Hematopoietic multipotent progenitor cell treated with erythropoietin and hydrocortisone succinate and interleukin-3 and kit ligand, for 8 days (in vitro differentiated cells): ENCODE measurements at places on chromosomes 12 and 14.

GRCh38 chr12:102481705-102482425 lies 1.5 kb upstream of the IGF1 start:
- DNase-seq: no peak

DNA sequence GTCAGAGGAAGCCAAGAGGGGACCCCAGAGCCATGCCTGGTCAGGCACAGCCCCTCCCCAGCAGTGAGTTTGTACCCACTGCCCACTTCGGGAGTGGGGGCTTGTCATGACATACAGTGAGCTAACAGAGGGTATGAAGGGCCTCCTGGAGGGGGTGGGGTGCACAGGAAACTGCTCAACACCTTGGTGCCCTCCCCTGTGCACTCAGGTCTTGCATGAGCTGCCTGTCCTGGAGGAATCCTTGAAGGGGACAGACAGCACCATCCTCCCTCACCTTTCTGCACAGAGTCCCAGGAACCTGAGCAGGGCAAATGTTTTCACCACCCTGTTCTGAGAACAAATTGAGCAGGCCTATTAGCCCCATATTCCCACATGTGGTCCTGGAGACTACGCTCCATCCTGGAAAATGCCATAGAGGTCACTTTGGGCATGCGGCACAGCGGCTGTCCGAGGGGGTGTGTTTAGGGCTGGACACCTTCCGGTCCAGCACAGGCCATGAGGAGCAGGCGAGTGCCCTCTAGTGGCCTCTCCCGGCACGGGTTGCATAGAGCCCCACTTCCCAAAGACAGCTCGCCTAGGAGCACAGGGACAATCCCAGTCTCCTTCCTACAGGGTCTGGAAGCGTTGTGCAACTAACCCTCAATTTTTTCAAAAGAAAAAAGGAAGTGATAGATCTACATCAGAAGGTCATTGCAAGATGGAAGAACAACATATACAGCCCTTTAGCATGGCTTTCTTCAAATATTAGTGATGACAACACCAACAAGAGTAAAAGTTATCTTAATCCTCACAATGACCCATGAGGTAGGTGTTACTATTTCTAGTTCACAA lies 31.9 kb upstream of the ZFP36L1 start:
- DNase-seq: peak; percentile 68

- no peak for DNase-seq
Measured at GRCh38 chr14:61493239-61493638, 171.9 kb downstream of the PRKCH start.

DNA sequence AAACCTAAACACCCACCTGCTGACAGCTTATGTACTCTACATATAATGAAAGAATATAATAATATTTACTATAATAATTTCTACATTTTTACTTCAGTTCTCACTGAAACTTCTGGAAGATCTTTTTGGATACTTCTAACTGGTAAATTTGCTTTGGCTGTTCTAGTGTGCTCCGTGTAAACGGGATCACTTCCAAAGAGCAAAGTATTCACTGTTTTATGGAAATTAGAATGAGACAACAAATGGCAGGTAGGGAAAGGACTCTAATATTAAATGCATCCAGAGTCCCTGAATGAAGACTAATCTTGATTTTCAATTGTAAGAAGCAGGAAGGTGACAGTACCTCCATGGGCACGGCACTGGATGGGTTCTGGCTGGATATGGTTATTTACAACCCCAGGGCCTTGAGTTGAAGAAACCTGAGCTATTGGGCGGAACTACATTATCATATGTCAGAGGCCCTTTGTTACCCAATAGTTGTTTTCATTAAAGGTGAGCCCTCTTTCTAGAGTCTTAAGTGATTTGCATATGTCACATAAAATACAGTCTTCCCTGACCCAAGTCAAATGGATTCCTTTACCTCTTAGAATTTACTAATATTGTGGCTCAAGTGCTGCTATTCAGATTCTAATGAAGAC lies 10.7 kb downstream of the ERP29 start:
- no peak for DNase-seq

DNA sequence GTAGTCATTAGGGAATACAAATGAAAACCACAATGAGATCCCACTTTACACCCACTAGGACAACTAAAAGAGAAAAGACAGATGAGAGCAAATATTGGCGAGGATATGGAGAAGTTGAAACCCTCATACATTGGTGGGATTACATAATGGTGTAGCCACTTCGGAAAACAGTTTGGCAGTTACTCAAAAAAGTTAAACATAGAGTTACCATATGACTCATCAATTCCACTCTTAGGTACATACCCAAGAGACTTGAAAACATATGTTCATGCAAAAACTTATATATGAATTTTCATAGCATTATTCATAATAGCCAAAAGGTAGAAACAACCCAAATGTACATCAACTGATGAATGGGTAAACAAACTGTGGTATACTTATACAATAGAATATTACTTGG lies 27.1 kb downstream of the ALDH1L2 start:
- no peak for DNase-seq

- DNase-seq: peak; percentile 28
Measured at GRCh38 chr12:104567832-104568486, 111.2 kb downstream of the CHST11 start.

DNA sequence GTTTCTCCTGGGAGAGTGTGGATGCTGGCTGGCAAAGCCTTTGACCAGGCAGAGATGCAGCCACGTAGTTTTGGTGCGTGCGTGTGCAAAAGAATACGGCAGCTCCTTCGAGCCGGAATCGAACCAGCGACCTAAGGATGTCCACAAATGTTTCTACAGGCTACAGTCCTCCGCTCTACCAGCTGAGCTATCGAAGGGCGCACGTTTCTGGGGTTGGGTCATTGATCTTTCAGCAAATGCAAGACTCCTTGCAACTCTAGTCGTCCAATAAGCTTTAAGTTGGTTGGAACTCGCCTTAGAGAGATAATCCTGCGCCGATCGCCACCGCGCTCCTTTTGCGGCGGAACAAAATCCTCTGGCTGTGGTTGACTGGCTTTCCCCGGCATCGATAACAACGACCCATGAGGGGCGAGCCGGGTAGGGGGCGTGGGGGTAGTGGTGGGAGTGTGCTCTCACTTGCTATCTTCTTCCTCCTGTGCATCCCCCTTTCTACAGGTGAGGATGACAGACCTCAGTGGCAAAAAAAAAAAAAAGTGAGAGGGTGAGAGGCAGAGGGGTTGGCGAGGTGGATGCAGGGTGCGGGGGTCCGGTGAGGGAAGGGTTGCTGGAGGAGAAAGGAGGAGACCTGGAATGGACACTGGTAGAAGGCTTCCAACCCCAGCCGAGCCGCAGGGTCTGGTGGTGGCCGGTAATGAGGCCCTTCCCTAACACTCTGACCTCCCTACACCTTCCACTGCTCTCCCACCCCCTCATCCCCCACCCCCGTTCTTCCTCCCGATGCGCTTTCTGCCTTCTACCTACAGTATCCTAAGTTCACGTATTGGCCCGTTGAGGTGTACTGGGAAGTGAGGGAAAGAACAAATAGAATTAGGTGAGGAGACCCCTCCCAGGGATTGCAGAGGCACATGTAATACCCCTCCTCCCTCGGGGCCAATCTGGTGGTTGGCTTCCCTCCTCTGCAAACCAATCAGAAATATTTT lies 11.8 kb upstream of the OR6S1 start:
- DNase-seq: peak; percentile 86

DNA sequence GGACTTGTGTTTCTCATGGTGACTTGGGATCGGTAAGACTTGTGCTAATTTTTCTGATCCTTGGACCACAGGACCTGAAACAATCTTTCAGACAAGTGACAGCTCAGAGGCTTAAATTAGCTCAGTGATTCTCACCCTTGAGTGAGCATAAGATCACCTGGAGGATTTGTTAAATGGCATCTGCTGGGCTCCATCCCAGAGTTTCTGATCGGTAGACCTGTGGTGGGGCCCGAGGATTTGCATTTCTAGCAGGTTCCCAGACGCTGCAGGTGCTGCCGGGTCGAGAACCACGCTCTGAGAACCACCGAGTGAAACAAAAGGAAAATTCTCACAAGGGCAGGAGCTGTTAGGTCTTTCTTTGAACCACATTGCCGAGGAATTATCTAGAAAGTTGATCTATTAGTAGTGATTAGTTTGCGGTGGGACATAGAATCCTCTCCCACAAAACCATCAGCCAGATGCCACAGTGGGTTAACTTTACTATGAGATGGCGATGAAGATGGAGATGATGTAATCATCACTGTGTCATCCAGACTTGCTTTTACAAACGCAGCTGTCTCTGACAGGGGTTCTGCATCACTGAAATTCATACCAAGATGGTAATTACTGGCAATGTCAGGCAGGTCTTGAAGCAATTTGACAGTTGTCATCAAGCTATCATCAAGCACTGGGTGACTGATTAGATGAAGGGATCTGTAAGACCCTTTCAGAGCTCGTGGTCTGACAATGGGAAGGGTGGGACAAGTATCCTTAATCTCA lies 184.0 kb downstream of the AACS start:
- DNase-seq: no peak

- no peak for DNase-seq
Measured at GRCh38 chr12:57883057-57883456, 36.5 kb upstream of the CTDSP2 start.

- DNase-seq: peak; percentile 12
Measured at GRCh38 chr12:49524660-49525324, 14.0 kb upstream of the KCNH3 start.

- no peak for DNase-seq
Measured at GRCh38 chr14:51039252-51039651, 55.7 kb downstream of the TRIM9 start.

DNA sequence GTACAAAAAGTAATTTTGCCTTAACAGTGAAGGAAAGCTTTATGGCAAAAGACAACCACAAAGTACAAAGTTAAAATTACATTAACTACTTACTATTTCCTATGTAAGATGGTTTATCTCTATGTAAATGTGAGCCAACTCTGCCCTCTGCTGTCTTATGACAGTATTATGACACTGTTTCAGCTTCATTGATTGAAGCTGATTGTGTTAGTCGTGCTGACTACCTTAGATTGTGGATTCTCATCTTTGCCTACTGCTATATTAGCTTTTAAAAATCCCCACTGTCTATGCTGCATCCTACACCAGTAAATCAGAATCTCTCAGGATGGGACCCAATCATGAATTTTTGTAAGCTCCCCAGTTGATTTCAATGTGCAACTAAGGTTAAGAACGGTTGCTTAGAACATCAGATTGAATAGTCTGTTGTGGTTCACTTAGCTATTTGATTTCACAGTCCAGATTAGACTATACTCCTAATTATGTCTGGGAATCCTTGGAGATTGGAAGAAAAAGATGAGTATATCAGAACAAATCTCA lies 12.2 kb upstream of the SPTB start:
- peak; percentile 91 for DNase-seq

GRCh38 chr12:7933255-7933726 lies 2.7 kb downstream of the SLC2A3 start:
- peak; percentile 97 for DNase-seq

- no peak for DNase-seq
Measured at GRCh38 chr12:115421796-115422709, 738.1 kb upstream of the TBX3 start.

GRCh38 chr14:57413849-57414248 lies 23.5 kb downstream of the NAA30 start:
- peak; percentile 70 for DNase-seq

DNA sequence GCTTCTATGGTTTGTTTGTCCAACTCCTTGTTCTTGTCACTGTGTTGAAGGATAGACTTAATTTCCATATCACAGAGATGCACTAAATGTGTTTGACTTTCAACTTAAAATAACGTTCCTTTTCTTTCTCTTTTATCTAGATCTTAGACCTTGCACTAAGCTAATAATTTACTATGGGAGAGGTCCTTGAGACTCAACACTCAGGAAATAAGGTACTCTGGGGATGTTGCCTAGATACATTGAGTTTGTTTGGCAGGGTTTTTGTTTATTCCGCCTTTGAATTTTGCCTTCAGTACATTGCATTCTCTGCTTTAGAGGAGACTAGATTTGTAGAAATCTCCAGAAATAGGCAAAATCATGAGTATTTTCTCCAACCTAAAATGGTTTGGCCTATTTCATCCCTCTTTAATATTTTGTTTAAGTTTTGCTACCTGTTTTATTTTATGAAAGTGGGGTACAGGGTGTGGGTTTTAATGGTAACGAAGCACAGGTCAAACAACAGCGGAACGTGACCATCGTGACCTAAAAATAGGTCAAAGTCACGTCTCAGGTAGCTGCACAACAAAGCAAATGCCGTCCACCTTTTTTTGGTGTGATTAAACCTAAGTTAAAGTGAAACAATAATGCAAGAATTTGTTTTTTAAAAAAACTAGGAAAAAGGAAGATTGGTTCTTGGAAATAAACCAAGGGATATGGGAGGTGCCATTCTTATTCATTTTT lies 115.3 kb upstream of the CPSF6 start:
- no peak for DNase-seq

- no peak for DNase-seq
Measured at GRCh38 chr12:71782017-71782416, 27.4 kb downstream of the RAB21 start.

DNA sequence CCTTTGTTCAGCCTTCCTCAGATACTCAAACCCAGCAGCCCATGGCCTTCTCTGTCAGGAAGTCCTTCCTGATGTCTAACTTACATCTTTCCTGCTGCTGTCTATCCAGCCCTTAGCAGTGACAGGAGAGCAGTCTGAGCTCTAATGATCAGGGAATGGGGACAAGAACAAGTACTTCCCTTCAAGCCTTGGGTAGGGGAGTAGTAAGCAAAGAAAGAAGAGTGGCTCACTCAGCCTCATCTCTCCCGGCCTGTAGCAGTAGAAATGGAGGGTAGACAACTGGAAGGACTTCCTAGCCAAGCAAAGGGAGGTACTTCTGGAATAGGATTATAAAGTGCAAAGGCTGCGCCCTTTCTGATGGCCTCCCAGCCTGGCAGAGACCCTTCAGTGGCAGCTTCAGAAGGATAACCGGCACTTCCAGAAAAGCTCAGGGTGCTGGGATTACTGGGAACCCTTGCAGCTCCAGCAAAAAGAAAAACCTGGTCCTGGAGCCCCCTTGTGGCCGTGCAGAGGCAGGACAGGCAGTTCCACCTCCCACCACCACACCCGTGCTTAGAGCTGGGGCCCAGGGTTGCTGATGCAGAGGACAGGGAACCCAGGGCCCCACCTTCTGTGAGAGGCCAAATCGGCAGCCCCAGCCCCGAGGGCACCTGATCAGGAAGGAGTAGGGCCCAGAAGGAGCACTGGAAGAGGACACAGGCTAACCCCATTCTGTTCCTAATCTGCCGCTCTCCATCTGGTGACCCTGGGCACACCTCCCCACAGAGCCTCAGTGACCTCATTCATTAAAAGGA lies 12.4 kb upstream of the SMUG1 start:
- DNase-seq: peak; percentile 65

- no peak for DNase-seq
Measured at GRCh38 chr14:51253880-51254279, 13.8 kb downstream of the TMX1 start.

GRCh38 chr12:29226616-29227015 lies 77.5 kb downstream of the FAR2 start:
- DNase-seq: no peak

GRCh38 chr14:46048127-46048526 lies 603.5 kb downstream of the RPL10L start:
- peak; percentile 6 for DNase-seq
